ENCODE measurements at places on chromosomes 2 and 18.

GRCh38 chr18:44778788-44779187 is 98.1 kb downstream of the SETBP1 start:
- no peak for DNase-seq

DNA sequence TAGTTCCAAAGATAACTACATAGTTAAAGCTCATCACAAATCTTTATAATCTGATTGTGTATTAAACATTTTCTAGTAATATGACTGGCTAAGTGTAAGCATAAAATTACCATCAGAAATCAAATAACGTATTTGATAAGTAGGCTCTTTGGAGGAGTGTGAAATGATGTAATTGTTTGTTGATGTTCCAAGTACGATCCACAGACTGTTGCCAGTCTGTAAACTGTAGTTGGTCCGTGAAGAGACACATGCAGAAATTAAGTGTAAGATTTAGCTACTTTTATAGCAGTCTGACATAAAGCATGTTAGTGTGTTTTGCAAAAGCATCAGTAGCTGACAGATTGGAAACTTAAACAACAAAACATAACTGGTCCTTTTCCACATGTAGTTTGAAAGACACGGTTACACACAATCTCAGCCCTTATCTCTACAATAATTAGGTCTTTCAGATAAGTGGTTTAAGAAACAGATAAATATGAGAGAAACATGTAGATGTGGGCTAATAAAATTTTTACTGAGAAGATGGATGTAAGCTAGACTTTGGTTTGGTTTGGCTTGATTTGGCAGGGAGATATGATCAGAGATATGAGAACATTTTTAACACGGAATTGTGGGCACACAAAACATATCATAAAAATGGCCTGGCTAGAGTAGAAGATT is 115.0 kb upstream of the EPB41L5 start:
- DNase-seq: no peak

- no peak for DNase-seq
These were observed 235.6 kb downstream of the BCL11A start for GRCh38 chr2:60317844-60318243.

- DNase-seq: peak; percentile 41
These were observed 27.3 kb upstream of the C2orf66 start for GRCh38 chr2:196836440-196836839.

DNA sequence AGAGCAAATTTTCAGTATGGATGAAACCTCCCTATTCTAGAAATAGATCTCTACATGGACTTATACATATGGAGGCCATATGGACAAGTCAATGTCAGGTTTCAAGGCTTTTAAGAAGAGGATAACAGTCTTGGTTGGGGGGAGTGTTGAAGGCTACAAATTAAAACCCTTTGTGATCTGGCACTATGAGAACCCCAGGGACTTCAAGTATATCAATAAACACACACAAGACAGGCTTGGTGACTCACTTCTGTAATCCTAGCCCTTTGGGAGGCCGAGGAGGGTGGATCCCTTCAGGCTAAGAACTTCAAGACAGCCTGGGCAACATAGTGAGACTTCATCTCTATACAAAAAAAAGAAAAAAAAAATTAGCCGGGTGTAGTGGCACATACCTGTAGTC is 127.2 kb upstream of the SP5 start:
- DNase-seq: no peak

DNA sequence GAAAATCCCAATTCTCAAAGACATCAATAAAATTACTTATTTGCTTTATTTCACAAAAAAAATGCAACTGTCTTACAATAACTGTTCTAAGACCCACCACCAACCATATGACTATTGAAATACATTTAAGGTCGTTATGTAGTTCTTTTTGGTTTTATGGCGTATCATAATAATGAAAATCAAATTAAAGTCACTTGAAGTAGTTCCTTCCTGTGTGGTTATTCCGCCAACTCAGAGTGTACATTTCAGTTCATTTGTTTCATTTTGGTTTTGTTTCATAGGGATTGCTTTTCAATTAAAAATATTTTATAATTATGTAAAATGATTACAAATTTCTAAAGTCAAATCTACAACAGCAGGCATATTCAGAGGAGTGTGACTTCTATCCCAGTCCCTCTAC is 45.9 kb upstream of the AAK1 start:
- DNase-seq: no peak

- DNase-seq: no peak
These were observed 266.6 kb downstream of the SRBD1 start for GRCh38 chr2:45344502-45344901.

- DNase-seq: no peak
These were observed 251.1 kb upstream of the TRIB2 start for GRCh38 chr2:12465631-12466135.

DNA sequence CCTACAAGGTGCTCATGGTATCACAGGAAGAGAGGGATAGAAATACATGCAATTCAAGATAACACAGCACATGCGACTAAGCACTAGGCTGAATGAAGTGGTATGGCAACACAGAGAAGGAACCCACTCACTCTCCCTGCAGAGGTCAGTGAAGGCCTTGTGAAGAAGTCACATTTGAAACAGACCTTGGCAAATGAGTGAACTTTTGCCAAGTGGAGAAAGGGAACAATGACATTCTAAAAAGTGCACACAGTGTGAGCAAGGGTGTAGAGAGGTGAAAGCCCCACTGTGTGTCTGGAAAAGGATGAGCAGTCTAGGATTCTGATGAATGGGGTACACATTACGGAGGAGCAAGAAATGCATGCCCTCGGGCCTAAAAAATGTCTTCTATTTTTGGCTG is 23.3 kb downstream of the KLF7 start:
- no peak for DNase-seq

- no peak for DNase-seq
These were observed 38.5 kb upstream of the LYPD6 start for GRCh38 chr2:149291881-149292280.

- no peak for DNase-seq
These were observed 18.7 kb upstream of the DHRS9 start for GRCh38 chr2:169050476-169051240.

- peak; percentile 23 for DNase-seq
These were observed 228.0 kb upstream of the SMAD7 start for GRCh38 chr18:49178736-49179135.

DNA sequence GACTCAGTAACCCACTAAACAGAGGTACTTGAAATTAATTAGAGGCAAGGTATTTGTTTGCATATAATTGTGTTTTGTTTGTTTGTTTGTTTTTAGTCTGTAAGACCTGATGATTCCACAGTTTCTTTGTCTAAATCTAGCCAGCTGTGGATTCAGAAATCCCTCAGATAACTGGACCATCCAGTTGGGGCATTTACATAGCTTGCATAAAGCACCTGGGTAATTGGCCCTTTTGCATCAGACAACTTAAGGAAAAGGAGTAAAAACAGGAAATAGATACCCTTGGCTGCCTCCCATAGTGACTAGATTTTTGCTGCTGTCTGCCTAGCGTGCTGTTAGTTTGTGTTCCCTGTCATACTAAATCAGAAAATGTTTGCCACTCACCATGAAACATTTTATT is 46.6 kb upstream of the XIRP2 start:
- DNase-seq: no peak

GRCh38 chr2:26668041-26668440 is 24.5 kb upstream of the KCNK3 start:
- no peak for DNase-seq

- no peak for DNase-seq
These were observed 96.4 kb upstream of the DDX18 start for GRCh38 chr2:117718048-117718447.

GRCh38 chr2:174553811-174554493 is 43.7 kb downstream of the WIPF1 start:
- DNase-seq: no peak

- DNase-seq: no peak
These were observed 12.1 kb upstream of the FAHD2A start for GRCh38 chr2:95390272-95390880.

DNA sequence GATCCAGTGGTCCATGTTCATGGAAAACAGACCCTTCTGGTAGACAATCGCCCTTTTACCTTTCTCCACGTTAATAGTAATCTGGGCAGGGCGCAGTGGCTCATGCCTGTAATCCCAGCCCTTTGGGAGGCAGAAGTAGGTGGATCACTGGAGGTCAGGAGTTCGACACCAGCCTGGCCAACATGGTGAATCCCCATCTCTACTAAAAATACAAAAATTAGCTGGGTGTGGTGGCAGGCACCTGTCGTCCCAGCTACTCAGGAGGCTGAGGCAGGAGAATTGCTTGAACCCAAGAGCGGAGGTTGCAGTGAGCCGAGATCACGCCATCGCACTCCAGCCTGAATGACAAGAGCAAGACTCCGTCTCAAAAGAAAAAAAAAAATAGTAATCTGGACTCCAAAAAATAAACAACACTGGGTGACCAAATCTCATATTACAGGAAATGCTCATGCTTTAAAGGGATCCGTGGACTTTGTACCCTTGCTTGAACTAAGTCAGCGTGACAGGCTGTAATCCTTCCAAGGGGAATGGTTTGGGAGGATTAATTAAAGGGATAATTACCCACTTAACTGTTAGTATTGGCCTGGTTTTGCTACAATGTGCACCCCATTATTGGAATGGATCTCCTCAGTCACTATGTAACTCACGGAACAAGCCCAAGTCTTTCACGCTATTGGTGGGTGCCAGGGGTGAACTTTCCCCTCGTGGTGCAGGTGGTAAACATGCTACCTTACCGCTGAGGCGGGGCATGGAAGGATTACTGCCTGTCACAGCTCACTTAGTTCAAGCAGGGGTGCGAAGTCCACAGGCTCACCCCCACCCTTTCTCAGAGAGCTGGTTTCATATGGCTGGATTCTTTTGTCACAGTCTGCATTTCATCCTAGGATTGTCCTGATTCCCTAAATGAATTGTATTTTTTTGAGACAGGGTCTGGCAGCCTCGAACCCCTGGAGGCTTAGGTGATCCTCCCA is 36.7 kb downstream of the PROC start:
- DNase-seq: no peak

GRCh38 chr18:30862900-30863299 is 179.6 kb downstream of the DSC3 start:
- DNase-seq: no peak

DNA sequence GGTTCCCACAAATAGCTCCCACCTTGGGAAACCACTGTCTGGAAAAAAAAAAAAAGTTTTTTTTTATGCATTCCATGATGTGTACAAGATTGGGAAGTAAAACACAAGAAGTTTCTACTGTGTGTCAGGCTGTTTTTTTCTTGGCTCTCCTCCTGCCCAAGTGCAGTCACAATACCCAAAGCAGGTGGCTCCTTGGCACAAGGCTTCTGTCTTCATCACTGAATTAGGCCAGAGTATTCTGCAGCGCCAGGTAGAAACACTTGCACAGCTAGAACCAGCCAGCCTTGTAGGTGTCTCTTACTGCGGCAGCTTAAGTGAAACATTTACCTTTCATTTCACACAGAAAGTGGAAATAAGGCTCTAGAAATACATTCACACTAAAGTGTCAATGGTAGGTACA is 23.8 kb upstream of the MAL start:
- DNase-seq: no peak

DNA sequence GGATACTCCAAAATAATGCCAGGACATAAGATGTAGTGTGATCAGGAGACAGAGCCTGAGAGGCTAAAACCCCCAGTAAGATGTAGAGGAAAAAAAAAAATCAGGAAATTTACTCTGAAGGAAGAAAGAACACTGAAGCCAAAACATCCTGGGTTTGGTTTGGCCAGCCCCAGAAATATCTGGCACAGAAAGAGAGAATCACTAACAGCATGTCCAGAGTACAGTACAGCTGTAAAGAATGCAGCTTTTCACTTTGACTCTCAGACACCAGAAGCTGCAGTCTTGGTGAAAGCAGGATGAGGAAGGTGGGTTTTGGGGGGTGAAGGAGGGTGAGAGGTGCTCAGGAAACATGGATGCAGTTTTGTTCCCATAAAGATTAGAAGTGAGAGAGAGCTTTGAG is 1577.7 kb upstream of the ACVR2A start:
- DNase-seq: no peak

DNA sequence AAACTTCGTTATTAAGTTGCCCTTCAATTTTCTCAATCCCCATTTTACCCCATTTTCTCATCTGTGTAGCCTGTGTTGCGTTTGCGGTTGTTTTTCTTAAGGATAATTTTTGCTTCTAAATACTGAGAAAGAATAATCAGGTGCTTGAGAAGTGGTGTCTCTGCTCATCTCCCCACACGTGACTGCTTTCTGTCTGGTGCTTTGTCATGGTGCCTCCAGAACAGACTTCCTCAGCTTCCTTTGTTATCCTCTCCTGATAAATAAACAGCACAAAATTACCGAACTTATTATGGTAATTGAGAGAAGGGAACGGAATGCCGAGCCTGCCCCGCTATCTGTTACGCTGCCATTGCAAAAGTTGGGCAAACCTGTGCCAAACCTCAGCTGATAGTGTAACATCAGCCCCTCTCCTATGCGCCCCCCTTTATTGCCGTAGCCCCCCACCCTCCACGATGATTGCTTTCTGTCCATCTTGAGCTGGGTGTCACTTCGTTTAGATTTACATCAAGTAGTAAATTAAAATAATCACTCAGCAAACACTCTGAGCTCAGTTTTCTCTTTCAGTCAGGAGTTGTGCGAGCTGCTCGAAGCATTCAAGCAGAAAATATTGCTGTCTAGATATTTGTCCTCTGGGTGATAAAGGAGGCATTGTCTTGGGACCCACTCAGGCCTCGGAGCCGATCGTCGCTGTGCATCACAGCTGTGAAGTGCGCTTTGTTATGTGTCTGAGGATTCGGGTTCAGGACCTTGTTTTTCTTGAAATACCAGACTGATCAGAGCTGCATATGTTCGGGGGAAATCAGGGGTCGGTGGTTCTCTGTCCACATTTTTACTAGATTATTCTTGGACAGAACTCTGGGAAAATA is 1008.5 kb upstream of the FANCL start:
- DNase-seq: no peak

DNA sequence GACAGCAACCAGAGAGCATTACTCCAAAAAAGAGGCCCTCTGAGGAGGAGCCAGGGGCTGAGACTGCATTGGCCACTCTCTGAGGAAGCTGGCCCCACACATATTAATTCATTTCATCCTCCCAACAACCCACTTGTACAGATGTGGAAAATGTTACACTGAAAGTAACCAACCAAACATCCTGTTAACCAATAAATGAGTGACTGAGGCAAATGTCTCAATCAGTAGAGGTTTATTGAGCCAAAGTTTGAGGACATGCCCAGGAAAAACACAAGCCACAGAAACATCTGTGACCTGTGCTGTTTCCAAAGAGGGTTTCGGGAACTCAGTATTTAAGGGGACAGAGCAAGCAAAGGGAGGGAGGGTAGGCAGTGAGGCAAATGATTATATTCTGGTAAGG is 53.0 kb downstream of the SKA1 start:
- no peak for DNase-seq

GRCh38 chr18:79242246-79242645 is 153.5 kb upstream of the NFATC1 start:
- peak; percentile 4 for DNase-seq

GRCh38 chr18:4248686-4249085 is 206.4 kb downstream of the DLGAP1 start:
- DNase-seq: no peak

GRCh38 chr2:229090225-229090624 is 180.9 kb downstream of the PID1 start:
- peak; percentile 2 for DNase-seq

- no peak for DNase-seq
These were observed 1.7 kb downstream of the CCBE1 start for GRCh38 chr18:59695551-59695950.

Data from IMR-90 (cell line).